AML-193 (cell line): ENCODE measurements at places on chromosomes 13 and 19.

GRCh38 chr13:37484056-37484455 is 114.5 kb downstream of the POSTN start:
- DNase-seq: no peak

DNA sequence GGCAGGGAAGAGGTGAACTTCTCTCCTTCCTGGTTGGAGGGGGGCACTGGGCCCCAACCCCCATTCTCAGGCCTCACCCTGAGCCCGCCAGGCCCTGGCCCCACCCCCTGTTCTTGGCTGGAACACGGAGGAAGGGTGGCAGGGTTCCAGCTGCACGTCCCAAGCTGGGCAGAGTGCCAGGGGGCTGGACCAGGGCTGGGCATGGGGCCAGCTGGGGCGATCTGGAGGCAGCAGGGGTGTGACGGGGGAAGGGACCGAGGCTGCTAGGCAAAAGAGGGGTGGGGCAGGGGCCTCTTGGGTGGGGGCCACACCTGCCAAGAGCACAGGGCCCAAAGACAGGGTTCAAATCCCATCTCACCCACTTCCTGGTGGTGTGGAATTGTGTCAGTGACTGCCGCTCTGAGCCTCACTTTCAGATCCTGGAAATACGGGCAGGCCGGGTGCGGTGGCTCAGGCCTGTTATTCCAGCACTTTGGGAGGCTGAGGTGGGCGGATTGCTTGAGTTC is 2.2 kb downstream of the HIF3A start:
- no peak for DNase-seq

DNA sequence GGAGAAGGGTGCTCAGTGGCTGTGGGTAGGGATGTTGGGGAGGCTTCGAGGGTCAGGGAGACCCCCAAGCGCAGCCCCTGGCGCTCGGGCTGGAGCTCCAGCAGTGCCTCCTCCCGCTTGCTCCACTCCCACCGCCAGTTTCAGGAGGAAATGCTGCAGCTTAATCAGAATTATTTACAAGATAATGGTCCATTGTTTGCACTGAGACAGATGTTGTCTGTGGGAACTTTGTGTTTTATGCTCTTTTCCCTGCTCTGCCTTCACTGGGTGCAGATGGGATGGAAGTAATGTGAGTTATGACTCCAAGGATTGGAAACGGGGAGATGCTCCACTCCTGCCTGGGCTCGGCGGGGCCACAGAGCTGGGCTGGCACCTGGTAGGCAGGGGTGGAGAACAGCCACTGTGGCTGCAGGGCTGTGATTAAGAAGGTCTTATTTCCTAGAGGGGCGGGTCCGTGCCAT is 192.4 kb downstream of the ZNF536 start:
- DNase-seq: no peak

GRCh38 chr13:86986448-86986847 is 684.7 kb upstream of the SLITRK5 start:
- DNase-seq: no peak
